ENCODE measurements at places on chromosomes 2 and 18.

GRCh38 chr2:203739351-203739750, 32.9 kb downstream of the CD28 start:
- H3K27me3 ChIP-seq, result no peaks in the 10 kb centered on the region
- H3K36me3 ChIP-seq, result peaks cover 24% of the 10 kb centered on the region
- DNase-seq, result no peak
- H3K4me1 ChIP-seq, result peaks cover 79% of the 10 kb centered on the region
- no peak overlapping the region for H3K27ac ChIP-seq

GRCh38 chr2:18271370-18272147, 288.9 kb downstream of the RDH14 start:
- no peaks in the 10 kb centered on the region for H3K27me3 ChIP-seq
- no peak overlapping the region for H3K4me3 ChIP-seq
- H3K4me1 ChIP-seq, result no peaks in the 10 kb centered on the region
- DNase-seq, result no peak
- no peaks in the 10 kb centered on the region for H3K36me3 ChIP-seq

DNA sequence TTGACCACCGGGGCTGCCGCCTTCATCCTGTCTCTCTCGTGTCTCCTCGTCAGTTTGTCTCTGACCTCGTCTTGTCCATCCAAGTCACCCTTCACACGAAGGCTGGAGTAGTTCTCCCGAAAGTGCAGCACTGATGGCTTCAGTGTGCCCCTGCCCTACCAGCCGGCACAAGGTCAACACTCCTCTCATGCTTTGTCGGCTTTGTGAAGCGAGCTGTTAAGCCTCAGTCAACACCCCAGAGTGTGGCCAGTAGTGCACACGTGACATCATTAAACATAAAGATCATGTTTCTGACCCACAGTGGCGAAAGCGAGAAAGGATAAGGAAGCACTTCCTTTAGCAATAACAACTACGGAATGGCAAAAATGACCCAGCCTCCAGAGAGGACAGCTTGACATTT, 23.2 kb downstream of the ACKR3 start:
- H3K27ac ChIP-seq, result no peak overlapping the region
- H3K27me3 ChIP-seq, result no peaks in the 10 kb centered on the region
- no peak for DNase-seq

DNA sequence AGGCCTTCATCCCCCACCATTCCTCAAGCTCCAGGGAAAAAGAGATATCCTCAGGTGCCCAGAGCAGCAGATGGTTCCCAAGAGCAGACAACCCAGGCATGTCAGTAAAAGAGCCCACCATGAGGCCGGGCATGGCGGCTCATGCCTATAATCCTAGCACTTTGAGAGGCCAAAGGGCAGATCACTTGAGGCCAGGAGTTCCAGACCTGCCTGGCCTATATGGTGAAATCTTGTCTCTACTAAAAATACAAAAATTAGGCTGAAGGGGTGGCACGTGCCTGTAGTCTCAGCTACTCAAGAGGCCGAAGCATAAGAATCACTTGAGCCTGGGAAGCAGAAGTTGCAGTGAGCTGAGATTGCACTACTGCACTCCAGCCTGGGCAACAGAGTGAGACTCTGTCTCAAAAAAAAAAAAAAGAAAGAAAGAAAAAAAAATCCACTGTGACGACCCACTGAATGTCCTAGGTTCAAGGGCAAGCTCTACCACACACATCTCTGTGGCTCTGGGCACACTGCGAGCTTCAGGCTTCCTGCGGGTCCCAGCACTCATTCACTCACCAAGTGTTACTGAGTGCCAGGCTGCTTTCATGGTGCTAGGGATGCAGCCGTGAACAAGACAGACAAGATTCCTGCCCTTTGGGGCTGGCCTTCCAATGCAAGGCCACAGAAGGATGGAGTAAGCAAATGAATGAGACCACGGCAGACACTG, 6.5 kb upstream of the DUSP2 start:
- DNase-seq, result no peak
- no peak overlapping the region for H3K27ac ChIP-seq
- no peak overlapping the region for H3K4me3 ChIP-seq
- peaks cover 49% of the 10 kb centered on the region for H3K4me1 ChIP-seq
- no peaks in the 10 kb centered on the region for H3K27me3 ChIP-seq

- H3K36me3 ChIP-seq, result no peaks in the 10 kb centered on the region
- no peak overlapping the region for H3K4me3 ChIP-seq
- no peaks in the 10 kb centered on the region for H3K4me1 ChIP-seq
- no peaks in the 10 kb centered on the region for H3K27me3 ChIP-seq
- no peak for DNase-seq
Measured at GRCh38 chr2:91975130-91975491, 2896.1 kb upstream of the TEKT4 start.

GRCh38 chr18:59454909-59455727, 96.1 kb upstream of the LMAN1 start:
- no peaks in the 10 kb centered on the region for H3K27me3 ChIP-seq
- no peaks in the 10 kb centered on the region for H3K36me3 ChIP-seq

DNA sequence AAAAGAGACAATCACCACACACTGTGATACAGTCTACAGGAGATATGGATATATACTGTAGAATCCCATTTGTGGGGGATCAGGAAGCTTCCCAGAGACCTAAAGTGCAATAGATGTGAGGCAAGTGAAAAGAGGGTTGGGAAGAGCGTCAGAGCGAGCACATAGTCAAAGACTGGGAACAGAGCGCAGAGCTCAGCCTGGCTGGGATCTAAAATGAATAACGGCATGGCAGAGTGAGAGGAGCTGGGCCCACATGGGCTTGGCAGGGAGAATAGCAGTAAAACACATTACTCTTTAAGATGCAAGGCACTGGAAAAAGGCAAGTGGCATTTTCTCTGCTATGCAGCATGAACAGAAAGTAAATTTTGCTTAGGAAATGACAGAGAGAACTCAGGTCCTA, 52.4 kb upstream of the BCL11A start:
- no peak for DNase-seq
- no peak overlapping the region for H3K27ac ChIP-seq
- no peaks in the 10 kb centered on the region for H3K27me3 ChIP-seq
- no peak overlapping the region for H3K4me3 ChIP-seq

- no peak for DNase-seq
- no peak overlapping the region for H3K27ac ChIP-seq
- no peaks in the 10 kb centered on the region for H3K4me1 ChIP-seq
Measured at GRCh38 chr18:78717051-78717765, 262.4 kb upstream of the SALL3 start.

DNA sequence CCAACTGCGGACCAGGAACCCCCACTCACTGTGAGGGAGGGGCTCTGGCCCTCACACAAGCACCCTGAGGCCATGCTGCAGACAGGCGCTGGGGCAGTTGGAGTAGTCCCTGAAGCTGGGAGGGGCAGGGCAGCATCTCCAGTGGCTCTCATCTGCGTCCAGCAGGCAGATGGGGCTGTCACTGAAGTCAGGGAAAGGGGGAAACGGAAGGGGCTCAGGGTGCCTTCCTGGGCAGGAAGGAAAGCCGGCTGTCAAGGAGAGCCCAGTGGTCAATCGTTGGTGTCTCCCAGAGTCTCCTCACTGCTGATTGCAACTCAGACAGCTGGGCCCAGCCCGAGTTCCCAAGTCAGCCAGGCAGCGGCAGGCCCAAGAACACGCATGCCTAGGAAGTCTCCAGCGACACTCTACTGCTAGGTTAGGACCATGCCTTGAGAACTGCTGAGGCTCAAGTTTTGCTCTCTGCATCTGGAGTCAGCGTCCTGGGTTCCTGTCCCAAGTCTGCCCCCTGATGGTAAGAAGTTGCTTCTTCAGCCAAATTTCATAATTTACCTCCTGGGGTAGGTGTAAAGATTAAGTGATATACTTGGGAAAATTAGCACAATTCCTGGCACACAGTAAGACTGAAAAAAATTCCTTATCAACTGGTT, 27.4 kb upstream of the NMUR1 start:
- H3K36me3 ChIP-seq, result no peaks in the 10 kb centered on the region
- H3K4me1 ChIP-seq, result peaks cover 15% of the 10 kb centered on the region
- H3K27me3 ChIP-seq, result no peaks in the 10 kb centered on the region
- H3K4me3 ChIP-seq, result no peak overlapping the region
- no peak overlapping the region for H3K27ac ChIP-seq

- peaks cover under 1% of the 10 kb centered on the region for H3K4me1 ChIP-seq
- no peaks in the 10 kb centered on the region for H3K27me3 ChIP-seq
- DNase-seq, result no peak
- no peaks in the 10 kb centered on the region for H3K36me3 ChIP-seq
Measured at GRCh38 chr2:200300638-200301314, 5.7 kb upstream of the SPATS2L start.

DNA sequence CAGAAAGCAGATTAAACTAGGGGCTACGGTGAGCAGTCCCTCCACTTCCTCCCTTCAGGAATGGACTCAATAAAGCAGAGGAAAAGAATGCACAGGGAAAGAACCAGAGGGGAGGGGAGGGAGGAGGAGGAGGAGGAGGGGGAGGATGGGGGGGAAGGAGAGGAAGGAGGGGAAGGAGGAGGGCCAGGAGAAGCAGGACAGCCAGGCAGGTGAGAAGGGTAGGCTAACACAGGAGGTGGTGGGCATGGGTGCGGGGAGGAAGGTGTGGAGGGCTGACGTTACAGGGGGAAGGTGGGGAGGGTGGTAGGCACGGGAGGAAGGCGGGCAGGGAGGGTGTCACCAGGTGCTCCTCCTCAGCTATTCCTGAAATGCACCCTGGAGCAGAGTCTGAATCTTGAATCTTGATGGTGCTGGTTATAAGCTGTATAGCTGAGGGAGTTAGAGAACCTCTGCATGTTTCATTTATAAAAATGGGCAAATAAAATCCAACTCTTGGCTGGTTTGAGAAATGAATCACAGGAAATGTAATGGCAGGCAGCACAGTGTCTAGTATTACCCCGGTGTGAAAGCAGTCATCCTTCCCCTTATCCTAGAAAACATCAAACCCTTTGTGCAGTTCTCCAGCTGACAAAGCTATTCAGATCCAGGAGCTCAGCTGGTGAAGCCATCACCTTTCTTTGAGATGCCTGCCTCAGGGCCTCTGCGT, 3.4 kb downstream of the TMEM18 start:
- H3K36me3 ChIP-seq, result peaks cover 8% of the 10 kb centered on the region
- no peaks in the 10 kb centered on the region for H3K27me3 ChIP-seq
- no peak overlapping the region for H3K4me3 ChIP-seq
- peaks cover 21% of the 10 kb centered on the region for H3K4me1 ChIP-seq

GRCh38 chr2:19120181-19120580, 238.2 kb downstream of the OSR1 start:
- DNase-seq, result no peak
- H3K27me3 ChIP-seq, result no peaks in the 10 kb centered on the region
- H3K36me3 ChIP-seq, result no peaks in the 10 kb centered on the region
- H3K4me3 ChIP-seq, result no peak overlapping the region
- H3K27ac ChIP-seq, result no peak overlapping the region
- H3K4me1 ChIP-seq, result no peaks in the 10 kb centered on the region

GRCh38 chr18:40055262-40055661, 1899.8 kb upstream of the PIK3C3 start:
- no peaks in the 10 kb centered on the region for H3K4me1 ChIP-seq
- DNase-seq, result no peak
- H3K27ac ChIP-seq, result no peak overlapping the region

GRCh38 chr2:241842620-241843211, 16.0 kb downstream of the PDCD1 start:
- peak overlapping the region; percentile 48 for H3K27ac ChIP-seq
- H3K4me1 ChIP-seq, result peaks cover 23% of the 10 kb centered on the region
- no peaks in the 10 kb centered on the region for H3K36me3 ChIP-seq
- peak overlapping the region; percentile 41 for H3K4me3 ChIP-seq

DNA sequence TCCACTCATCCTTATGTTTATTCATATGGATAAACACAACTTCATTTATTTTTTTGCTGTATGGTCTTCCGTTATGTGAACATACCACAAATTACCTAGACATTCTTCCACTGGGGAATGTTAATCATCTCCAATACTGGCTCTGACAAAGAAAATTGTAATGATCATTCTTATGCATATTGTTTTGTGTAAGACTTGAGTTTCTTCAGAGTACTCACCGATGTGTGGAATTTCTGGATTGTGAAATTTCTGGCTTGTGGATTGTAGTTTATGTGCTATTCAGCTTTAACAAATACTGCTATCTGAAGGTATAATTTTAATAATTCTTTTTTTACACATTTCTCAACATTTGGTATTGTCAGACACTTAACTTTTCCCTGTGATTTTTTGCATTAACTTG, 212.2 kb upstream of the THUMPD2 start:
- no peaks in the 10 kb centered on the region for H3K27me3 ChIP-seq
- no peak overlapping the region for H3K4me3 ChIP-seq
- H3K4me1 ChIP-seq, result no peaks in the 10 kb centered on the region
- no peak for DNase-seq

DNA sequence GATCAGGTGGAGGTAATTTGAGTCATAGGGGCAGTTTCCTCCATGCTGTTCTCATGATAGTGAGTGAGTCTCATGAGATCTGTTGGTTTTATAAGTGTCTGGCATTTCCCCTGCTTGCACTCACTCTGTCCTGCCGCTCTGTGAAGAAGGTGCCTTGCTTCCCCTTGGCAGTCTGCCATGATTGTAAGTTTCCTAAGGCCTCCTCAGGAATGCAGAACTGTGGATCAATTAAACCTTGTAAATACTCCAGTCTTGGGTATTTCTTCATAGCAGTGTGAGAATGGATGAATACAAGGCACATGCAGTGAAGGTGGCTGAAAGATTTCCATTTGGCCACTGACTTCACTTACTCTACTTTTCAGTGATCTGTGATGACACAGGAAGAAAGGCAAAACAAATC, 133.7 kb downstream of the SH3BP4 start:
- H3K27ac ChIP-seq, result no peak overlapping the region
- H3K4me3 ChIP-seq, result no peak overlapping the region
- H3K4me1 ChIP-seq, result no peaks in the 10 kb centered on the region
- no peak for DNase-seq
- no peaks in the 10 kb centered on the region for H3K36me3 ChIP-seq

- H3K27ac ChIP-seq, result no peak overlapping the region
- no peaks in the 10 kb centered on the region for H3K27me3 ChIP-seq
- no peak for DNase-seq
Measured at GRCh38 chr2:42077343-42077742, 29.5 kb downstream of the PKDCC start.

DNA sequence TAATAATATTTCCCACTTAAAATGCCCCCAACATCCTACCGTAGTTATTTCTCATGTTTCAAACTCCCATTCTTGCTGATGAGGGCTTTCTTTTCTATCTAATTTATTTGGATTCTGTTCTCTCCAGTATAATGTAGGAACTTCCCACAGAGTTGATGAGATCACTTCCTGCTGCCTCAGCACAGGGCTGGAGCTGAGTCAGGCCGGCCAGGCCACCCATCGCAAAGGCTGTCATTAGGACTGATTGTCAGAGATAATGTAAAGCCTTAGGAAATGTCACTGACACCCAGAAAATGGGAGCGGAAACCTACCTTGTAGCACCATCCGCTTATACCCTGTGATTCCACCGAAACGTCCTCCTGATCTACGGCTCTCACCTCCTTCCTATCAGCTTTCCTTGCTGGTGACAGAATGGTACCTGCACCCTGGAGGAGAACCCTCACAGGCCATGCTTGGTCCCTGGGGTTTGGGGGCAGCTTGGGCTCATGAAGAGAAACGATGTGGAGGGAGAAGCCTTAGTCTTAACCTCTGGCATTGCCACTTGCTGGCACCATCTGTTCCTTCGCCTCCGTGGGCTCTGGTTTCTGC, 672.8 kb upstream of the ID2 start:
- H3K27me3 ChIP-seq, result no peaks in the 10 kb centered on the region
- no peak overlapping the region for H3K4me3 ChIP-seq
- H3K27ac ChIP-seq, result no peak overlapping the region
- no peaks in the 10 kb centered on the region for H3K4me1 ChIP-seq
- no peak for DNase-seq

Measured in CD8-positive, alpha-beta memory T cell (primary cell).